ENCODE measurements at places on chromosomes 1 and 21.
A peak's percentile ranks its signal among the peaks of the same experiment; 100 is the strongest.

DNA sequence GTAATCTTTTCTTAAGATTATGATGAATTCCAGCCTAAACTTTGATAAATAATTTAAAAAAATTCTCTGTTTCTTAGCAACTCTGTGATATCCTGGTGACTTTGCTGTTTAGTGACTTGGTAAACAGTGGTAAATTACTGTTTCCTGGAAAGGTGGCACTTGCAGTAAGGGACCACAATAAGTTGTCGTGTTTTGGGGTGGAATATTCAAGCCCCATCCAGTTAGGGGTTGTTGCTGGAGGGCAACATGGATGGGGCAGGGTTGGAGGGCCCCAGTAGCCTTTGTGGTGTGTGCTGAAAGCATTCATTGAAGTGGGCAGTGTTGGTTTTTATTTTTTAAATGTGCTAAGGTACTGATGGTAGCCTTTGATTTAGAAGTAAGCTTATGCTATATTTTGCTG, 30.3 kb downstream of the PRDM2 start:
- DNase-seq, result peak; percentile 56

DNA sequence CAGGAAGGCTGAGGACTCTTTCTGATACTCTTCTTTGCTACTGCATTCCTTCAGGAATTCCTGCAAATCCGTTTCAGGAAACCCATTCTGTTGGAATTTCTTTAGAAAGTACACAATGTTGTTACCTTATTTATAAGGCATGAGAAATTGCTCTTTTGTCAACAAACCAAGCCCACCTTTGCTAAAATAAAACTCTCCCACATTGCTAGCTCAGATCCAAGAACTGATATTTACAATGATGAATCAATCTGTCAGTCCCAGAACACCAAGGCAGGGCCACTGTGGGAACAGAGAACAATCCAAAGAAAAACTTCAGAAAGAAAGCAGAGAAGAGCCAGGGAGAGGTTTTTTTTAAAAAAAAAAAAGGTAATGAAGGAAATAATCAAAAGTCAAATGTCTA, 36.6 kb upstream of the LPAR3 start:
- no peak for DNase-seq

DNA sequence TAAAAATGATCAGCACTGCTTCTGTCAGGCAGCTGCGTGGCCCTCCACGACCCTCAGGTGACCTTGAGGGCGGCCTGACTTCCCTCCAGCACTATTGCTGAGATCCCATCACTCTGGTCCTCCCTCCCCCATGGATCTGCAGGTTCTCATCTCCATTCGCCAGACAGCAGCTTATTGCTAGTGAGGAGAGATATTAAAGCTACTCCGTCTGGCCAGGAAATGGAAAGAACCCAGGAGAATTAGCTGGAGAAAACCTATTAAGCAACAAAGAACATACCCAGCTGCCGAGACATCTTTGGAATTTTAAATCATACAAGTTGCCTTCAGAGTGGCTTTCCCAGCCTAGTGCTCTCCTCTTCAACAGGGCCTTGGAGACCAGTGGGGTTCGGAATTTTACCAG, 25.7 kb upstream of the KCNN3 start:
- no peak for DNase-seq

- DNase-seq, result no peak
These were observed 150.8 kb downstream of the VPS13D start for GRCh38 chr1:12380326-12381249.

DNA sequence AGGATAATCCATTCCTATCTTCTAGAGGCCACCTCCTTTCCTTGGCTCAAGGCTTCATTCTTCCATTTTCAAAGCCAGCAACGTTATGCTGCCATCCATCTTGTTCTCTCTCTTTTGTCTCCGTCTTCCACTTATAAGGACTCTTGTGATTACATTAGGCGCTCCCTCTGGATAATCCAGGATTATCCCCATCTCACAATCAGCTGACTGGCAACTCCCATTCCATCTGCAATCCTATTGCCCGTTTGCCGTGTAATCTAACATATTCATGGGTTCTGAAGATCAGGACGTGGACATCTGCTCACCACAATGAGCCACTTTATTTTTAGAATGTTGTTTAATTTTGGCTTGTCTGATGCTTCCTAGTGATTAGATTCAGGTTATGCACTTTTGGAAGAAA, 89.3 kb downstream of the EBNA1BP2 start:
- no peak for DNase-seq

GRCh38 chr1:160489513-160490261, 33.4 kb downstream of the SLAMF6 start:
- DNase-seq, result no peak

DNA sequence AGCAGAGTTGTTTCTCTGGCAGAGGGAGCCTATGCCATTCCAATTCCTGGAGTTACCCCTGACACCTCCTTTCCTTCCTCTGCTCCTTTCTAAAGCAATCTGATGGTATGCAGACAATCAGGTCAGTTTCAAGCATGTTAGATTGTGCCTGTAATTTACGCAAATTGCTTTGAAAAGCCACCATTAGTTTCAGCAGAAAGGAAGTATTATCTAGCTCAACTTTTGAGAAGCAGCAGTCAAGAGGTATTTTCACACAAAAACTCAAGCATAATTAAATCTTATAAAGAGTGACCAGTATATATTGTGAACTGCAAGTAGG, 2.2 kb downstream of the ERRFI1 start:
- no peak for DNase-seq

DNA sequence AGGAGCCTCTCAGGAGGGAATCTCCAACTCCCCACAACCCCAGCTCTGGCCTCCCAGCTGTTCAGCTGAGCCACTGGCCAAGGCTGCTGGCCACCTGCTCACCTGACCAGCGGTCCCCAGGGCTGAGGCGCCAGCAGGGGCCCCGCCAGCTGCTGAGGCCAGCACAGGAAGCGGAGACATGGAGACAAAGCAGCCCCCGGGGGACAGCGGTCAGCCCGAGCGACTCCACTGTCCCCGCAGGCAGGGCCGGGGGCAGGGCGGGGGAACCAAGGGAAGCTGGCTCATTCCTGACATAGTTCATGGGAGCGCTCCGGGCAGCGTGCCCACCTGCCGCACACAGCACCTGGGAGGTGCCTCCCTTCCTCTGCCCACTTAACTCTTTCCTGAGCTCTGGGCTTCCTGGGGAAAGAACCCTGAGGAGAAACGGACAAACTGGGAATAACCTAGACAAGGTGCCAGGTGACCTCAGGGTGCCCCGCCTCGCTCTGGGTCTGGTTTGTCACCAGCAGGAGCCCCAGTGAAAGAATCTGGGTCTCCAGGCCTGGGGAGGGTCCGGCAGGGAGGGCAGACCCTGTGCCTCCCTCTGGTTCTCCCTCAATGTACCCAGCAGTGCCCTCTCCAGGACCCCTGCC, 10.7 kb downstream of the EPHA2 start:
- DNase-seq, result no peak

- no peak for DNase-seq
These were observed 426.7 kb upstream of the RUNX1 start for GRCh38 chr21:35475762-35476161.

DNA sequence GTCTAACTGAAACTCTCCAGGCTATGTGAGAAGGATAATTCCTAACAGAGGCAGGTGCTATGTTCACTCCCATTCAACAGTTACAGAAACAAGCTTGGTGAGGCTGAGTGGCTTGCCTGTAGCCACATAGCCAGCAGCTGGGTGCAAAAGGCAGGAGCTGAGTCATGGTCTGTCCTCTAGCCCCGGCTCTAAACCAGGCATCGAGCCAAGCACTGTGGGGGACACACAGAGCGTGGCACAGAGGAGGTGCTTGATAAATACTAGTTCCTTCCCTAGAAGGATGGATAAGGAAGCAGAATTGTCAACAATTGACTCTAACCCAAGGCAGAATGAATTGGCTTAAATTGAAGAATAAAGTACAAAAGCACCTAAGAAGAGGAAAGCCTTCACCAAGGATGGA, 10.4 kb upstream of the KCNA2 start:
- DNase-seq, result no peak

DNA sequence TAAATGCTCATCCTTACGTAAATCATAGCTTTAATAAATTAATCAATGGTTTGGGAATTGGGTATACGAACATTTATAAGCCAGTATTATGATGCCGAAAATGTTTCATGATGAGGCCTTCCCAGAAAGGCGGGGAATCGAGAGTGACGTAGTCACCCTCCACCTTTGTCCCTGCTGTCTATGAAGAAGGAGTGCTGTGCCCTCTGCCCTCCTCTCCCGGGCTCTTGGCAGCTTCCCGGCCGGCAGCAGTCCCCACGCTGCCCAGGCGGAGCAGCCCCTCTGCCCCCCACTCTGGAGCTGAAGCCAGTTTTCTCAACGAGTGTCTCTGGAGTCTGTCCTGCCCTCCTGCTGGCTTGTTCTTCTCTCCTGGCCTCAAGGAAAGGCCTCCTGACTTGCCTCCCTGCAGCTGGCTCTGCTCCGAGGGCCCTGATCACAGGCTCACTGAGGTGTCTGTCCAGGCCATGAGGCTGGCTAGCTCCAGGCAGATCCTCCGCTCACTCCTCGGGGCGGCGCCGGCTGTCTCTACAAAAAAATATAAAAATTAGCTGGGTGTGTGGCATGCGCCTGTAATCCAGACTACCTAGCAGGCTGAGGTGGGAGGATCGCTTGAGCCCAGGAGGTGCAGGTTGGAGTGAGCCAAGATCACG, 150.7 kb upstream of the COL6A1 start:
- DNase-seq, result no peak

- no peak for DNase-seq
These were observed 6.0 kb upstream of the MAP1LC3C start for GRCh38 chr1:242004751-242005495.

- no peak for DNase-seq
These were observed 34.9 kb downstream of the SYF2 start for GRCh38 chr1:25197235-25197975.

- DNase-seq, result no peak
These were observed 6.4 kb downstream of the HES4 start for GRCh38 chr1:993379-993995.

DNA sequence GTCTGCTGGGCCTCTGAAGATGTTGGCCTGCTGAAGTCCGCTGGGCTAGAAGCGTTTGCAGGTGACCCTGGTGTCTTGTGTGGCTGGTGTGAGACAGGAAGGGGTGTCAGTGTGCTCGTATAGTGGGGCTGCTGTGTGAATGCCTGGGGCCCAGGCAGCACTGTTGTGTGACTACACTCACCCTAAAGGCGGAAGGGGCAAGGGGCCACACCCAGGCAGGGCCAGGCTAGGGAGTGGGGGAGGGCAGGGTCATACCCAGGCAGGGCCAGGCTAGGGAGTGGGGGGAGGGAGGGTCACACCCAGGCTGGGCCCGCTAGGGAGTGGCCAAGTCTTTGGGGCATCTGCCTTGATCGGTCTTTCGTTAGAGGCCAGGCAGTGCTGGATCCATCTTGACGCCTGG, 25.0 kb downstream of the PDXK start:
- no peak for DNase-seq

GRCh38 chr1:8421721-8422120, 103.8 kb downstream of the SLC45A1 start:
- DNase-seq, result no peak

GRCh38 chr21:44454747-44455523, at the start of gene LRRC3:
TSS of gene LRRC3 (plus strand) at chr21:44455510. CDS start at chr21:44456645, 1,135 bp downstream.
- DNase-seq, result peak; percentile 84

- no peak for DNase-seq
These were observed 4.3 kb downstream of the BRINP2 start for GRCh38 chr1:177174921-177175634.

DNA sequence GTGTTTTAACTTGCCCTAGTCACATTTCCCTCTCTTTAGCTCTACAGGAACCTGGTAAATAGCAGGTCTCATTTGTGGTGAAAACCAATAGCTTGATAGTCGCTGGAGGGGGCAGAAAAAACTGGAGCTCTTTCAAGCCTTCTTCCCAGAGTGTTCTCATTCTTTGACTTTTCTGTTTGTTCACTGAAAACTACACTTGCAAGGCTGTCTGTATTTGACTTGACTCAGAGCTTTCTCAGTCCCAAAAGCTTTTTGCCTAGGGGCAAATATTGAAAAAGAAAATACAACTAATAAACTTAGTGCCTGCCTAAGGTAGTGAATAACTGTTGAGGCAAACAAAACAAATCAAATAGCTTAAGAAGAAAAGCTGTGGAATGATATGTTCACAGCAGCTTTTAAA, 217.1 kb upstream of the CHRM3 start:
- DNase-seq, result no peak

DNA sequence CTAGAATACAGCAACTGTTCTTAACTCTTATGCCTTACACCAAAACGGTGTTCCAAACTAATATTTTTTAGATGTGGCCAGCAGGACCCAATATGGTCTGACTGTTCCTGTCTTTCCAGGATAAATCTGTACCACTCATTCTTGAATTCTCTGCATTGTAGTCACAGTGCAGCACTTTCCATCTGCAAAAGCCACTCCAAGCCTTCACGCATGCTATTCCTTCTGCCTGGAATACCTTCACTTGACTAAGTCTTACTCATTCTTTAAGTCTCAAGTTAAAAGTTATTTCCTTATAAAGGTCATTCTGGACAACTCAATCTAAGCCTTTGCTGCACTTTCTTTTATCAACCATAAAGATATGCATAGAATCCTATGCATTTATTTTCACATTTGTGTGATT, 1194.5 kb downstream of the PLA2G4A start:
- DNase-seq, result no peak

DNA sequence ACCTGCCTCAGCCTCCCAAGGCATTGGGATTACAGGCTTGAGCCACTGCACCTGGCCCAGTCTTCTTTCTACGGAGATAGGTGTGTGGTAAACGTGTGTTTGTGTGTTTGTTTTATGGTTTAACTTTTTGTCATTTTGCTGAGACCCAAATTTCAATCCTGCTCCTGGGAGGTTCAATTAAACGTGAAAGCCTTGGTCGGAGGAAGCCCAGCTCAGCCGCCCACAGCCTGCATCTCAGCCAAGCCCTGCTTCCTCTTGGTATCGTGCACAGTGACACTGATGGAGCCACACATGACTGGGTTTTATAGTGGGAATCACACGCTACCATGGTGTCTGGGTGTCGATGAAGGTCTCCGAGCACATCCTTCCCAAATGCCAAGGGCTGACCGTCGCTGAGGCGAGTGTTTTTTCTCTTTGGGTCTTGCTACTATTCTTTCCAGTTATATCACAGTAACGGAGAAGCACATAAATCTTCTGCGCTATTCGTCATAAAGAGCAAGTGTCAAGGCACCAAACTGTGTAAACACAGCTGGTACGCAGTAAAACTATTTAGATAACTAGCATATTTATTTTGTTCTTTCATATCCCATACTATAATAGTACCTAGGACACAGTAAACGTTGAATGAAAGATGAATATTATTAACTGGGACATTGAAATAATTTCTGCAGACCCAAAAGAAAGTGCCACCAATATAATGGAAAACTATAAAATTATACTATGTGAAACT, 39.3 kb downstream of the HLCS start:
- DNase-seq, result no peak

GRCh38 chr1:111930356-111930755, 59.1 kb downstream of the KCND3 start:
- no peak for DNase-seq

Measured in CD4-positive, alpha-beta T cell treated with Interleukin-12 subunit alpha and Interleukin-12 subunit beta, for 1 hour (primary cell).